ENCODE measurements at places on chromosomes 3 and 15.

DNA sequence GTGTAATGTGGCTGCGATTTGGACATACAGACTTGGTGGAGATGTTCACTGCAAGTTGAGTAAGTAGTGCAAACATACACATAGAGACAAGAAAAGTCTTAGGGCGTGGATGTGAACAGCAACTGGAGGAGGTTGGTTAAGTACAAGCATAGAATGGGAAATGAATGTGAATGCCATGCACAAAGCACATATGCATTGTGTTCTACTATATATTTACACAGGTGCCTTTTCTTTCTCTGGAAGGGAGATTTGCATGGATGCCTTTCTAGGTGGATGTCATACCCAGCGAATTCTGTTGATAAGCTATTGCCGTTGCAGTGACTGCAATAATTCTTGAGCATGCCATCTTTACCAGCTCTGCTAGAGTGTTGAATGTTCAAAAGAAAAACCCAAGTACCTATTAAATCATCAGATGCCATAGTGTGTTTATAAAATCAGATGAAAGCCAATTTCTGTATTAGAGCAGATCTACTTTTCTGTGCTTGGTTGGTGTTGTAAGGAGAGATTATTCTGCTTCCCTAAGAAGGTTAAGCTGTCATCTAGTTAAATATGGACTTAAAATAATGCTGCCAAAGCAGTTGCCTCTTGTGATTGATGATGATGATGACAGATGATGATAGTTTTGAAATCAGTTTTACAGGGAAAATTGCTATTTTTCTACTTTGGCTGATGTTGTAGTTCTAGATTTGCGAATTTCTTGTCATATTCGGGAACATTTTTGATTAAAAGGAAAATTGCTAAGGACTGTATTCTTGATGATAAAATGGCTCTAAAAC lies 148.4 kb downstream of the CNTN4 start:
- no peak for DNase-seq

DNA sequence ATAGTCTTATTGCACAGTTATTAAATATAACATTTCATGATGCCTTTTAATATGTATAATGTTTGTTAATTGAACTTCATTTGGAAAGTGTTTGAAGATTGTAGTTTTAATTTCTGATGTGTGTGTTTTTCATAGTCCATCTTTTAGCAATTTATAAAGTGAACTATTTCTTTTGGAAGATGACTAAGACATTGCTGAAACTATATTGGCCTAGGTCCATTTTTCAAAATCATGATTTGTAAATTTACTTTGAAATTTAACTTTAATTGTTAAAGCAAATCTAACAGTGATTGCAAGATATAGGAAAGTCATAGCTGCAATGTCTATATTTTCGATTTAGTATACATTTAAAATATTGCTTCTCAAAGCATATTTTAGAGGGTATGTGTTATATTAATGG lies 30.8 kb downstream of the MCTP2 start:
- no peak for DNase-seq

DNA sequence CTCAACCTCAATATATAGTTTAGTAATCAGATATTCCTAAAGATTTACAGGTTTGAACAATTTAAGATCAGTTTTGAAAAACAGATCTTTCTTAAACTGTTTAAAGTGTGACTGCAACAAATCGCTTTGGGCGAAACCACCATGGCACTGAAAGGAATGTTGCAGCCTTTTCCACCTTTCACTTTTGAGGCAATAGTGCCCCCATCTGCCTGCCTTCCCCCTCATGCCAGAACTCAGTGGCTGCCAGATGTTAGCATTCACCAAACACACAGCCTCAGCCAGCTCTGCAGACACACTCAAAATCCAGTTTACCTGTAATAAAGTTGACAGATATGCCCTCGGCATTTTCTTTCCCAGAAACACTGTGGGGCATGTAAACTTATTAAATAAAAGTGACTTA lies 3.3 kb downstream of the LYSMD4 start:
- no peak for DNase-seq

GRCh38 chr3:141302364-141303141 lies 65.8 kb upstream of the ZBTB38 start:
- DNase-seq, result no peak

Measured in occipital lobe (tissue), 3 donors.